ENCODE measurements at places on chromosomes 7 and 10.
A peak's percentile ranks its signal among the peaks of the same experiment; 100 is the strongest.

DNA sequence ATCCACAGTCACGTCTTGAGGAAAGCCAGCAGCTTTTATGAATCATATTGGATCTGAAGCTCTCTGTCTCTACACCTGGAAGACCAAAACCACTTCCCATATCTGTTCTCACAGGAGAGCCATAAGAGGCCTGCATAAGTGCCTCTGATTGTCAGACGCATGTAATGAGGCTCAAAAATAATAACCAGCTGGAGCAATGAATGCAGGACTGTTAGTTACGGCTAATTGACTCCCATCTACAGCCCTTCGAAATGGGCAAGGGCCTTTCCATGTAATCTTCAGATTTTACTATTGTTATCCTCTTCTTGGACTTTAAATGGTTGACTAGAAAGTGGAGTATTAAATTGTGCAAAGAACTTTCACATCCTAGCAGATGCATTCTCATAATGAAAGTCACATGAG, 4.4 kb upstream of the SEMA3C start:
- DNase-seq: no peak

GRCh38 chr10:12564173-12564572, 214.8 kb downstream of the CAMK1D start:
- no peak for DNase-seq

GRCh38 chr7:36273836-36274235, 115.8 kb upstream of the ANLN start:
- DNase-seq: no peak

- DNase-seq: no peak
Measured at GRCh38 chr10:88415533-88416130, 167.5 kb downstream of the RNLS start.

DNA sequence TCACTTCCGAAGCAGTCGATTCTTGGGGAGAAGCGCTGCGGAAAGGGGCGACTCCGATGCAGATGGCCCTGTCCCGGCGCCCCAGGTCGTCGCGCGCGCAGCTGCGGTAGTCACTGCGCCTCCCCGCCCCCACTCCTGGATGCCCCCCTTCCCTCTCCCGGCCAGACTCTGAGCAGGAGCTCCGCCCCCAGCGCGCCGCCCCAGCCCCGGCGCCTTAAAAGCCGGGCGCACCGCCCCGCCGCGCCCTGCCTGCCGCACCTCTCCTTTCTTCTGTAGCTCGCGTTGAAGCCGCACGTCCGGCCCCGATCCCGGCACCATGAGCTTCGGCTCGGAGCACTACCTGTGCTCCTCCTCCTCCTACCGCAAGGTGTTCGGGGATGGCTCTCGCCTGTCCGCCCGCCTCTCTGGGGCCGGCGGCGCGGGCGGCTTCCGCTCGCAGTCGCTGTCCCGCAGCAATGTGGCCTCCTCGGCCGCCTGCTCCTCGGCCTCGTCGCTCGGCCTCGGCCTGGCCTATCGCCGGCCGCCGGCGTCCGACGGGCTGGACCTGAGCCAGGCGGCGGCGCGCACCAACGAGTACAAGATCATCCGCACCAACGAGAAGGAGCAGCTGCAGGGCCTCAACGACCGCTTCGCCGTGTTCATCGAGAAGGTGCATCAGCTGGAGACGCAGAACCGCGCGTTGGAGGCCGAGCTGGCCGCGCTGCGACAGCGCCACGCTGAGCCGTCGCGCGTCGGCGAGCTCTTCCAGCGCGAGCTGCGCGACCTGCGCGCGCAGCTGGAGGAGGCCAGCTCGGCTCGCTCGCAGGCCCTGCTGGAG, at the start of gene INA:
Gene INA, plus strand, starts transcription at position 243 of the 817 bp plus-strand sequence. Its CDS starts 74 bp downstream, at position 317.
- DNase-seq: peak; percentile 10

DNA sequence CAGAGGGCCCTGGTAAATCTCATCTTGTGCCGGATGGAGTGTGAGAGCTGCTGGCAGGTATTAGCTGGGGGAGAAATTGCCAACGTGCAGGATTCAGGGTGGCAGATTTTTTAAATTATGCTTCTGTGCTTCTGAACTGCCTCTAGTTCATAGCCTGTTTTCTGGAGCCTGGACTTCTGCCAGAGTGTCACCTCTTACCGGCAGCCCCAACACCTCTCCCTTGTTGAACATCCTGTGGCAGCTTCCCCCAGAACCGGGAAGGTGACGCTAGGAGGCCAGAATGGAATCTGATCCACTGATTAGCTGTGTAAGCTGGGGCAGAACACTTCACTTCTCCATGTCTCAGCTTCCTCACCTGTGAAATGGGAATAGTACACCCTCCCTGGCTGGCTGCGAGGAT, 5.1 kb downstream of the VWA2 start:
- no peak for DNase-seq

DNA sequence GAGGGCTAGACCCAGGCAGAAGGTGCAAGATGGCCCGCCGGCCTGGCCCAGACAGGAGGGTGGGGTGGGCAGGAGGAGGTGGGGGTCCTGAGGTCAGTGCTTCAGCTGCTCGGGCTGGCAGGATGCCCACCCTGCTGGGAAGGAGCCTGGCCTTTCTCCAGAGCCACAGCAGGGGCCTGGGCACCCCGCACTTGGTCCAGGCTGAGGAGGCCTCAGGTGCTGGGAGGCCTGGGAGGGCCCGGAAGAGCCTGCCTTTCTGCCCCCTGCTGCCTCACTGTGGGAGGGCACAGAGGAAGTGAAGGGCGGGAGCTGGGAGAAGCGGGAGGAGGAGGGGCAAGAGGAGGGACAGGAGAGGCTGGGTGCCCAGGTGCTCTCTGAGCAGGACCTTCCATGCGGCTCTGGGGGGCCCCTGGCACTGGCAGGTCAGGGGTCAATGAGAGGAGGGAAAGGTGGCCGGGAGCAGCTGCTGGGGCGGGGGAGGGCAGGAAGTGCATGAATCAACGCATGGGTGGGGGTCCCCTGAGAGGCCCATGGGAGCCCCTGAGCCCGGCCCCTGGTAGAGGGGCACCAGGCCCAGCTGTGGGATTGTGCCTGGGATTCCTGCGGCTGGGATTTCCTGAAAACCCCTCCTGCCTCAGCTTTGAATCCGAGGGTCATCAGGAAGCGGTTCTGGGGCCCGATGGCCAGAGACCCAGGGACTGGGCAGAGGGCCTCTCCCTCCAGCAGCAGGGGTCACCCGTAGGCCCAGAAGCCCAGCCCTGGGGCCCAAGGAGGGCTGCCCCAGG, 49.9 kb downstream of the PWWP2B start:
- DNase-seq: peak; percentile 76

GRCh38 chr7:148385009-148385682, 205.4 kb upstream of the C7orf33 start:
- no peak for DNase-seq

GRCh38 chr7:567305-567883, 47.7 kb upstream of the PDGFA start:
- no peak for DNase-seq

DNA sequence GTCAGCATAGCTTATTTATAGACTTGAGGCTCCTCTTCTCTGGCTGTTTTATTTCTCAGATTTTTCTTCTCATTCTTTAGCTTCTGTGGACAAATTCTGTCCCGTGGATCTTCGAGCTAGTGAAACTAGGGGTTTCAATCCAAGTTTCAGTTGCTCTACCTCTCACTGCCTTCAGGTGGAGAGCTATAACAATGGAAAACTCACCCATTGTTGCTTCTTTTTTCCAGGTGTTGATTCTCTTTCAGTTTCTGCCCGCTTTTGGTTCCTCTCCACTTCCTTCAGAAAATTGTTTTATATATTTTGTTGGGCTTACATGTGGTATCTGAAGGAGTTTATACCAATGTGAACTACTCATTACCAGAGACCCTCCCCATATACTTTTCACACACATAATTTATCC, 266.1 kb downstream of the TCF7L2 start:
- no peak for DNase-seq

DNA sequence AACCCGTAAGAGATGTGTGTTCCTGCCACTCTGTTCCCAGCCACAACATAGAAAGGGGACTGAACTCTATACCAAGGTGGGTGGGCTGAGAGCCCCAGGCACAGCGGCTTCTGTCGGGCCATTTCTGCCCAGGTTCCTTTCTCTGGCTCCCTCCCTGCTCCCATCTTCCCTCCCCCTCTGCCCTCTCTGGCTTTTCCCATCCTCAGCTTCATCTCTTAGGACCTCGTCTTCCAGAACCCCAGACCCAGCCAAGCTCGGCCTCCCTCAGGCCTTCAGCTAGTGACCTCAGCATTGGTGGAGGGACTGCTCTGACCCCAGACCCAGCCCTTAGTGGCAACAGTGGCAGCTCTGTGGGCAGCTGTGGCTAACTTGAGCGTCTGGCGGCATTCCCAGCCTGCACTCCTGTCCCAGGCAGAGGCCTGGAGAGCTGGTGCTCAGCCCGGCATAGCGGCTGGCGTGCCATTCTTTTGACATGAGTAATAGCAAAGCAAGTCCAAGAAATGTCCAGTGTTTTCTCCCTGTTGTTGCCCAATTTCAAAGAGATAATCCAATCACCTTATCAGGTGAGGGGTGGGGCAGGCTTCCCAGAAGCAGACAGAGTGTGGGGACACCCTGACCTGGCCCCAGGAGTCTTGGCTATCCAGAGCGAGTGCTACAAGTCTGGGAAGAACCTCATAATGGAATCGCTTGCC, 15.9 kb downstream of the PTPRE start:
- DNase-seq: no peak

DNA sequence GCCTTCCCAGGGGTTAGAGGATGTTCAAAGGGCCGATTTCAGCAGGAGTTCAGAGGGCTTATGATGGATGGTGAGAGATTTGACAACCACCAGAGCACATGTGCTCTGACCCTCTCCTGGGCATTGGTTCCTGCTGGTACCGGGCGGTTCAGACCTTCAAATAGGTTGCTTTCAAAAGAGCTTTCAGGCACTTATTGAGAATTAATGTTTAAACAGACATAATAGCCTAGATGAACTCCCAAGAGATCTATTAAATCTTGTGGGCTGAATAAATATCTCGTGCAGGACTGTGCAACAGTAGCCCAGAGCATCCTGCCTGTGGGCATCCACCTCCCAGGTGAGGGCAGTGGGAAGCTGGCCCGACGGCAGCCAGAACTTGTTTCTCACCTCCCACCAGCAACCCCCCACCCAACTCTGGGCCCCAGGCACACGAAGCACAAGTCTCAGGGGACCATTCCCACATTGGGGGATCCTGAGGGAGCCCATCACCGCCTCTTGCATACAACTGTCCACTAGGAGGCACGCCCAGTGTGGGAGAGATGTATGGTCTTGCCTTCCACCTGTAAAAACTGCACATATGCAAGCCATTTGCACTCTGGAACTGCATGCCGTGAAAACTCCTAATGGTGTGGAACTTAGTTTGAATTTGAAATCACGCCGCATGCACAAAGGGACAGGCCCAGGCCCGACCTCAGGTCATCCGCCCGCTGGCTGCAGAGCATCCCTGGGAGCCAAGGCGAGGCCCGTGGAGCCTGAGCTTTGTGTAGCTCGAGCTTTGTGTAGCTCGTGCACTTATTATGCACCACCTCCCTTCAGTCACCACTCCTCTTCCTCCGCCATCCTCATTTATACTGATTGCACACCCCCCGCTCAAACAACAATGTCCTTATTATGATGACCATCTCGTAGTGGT, 147.8 kb downstream of the ADCY1 start:
- DNase-seq: no peak

GRCh38 chr10:95782318-95782717, 26.4 kb downstream of the ENTPD1 start:
- no peak for DNase-seq

DNA sequence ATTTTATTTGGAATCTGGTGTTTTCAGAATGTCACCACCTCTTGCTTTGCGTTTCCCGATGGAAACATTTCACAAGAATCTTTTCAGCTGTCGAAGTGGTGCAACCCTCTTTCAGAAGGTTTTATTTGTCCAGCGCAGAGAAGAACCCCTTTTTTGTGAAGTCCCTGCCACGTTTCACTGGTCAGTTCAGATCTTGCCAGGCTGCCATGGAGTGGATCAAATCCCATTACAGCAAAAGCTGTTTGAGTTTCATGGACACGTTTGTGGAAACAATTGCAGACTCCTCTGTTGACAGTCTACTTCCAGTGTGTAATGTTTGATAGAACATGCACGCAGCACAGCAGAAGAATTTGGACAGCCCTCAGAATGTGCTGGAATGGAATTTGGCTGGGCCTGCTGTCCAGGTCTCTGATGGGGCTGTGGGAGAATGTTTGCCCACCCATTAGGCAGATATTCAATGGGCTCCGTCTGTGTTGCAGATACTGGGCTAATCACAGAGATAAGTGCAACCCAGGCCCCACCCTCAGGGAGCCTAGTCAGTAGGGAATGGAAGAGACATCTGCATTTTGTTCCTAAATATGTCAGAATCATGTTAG, 143.2 kb downstream of the GRK5 start:
- DNase-seq: no peak

DNA sequence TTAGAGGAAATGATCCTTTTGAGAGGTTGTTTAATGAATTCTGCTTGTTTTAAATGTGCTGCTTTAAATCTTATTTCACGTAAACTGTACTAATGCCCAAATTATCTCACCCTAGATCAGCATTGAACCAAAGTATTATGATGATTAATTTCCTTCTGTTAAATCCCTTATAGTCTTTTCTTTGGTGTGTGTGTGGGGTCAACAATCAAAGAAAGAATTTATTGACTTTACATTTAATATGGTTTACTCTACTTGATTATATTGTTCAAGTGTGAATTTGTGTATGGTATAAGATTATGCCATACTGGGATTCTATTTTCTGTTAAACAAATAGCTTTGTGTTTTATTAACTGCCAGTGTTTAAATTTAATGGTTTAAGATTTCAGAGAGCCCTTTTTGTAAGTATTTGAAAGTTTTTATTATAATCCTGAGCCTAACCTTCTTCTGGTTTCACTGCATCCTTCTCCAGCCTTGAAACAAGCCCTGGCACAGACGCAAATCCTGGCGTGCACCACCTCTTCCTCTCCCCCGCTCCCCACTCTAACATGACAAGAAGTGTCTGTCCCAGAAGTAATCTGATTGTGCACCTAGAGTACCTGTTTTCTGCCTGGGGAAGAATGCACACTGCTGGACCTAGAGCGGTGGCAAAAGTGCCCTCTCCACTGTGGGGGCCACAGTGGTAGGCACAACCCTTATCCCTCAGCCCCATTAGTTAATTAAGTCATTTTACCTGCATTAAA, 70.6 kb downstream of the KAT6B start:
- DNase-seq: no peak

GRCh38 chr10:132934953-132935352, 7.4 kb downstream of the CFAP46 start:
- no peak for DNase-seq

GRCh38 chr10:78381107-78381506, 347.4 kb downstream of the RPS24 start:
- no peak for DNase-seq

- DNase-seq: no peak
Measured at GRCh38 chr7:7720193-7720592, 1.8 kb upstream of the RPA3 start.

GRCh38 chr10:124636271-124636995, 107.7 kb downstream of the FAM53B start:
- peak; percentile 37 for DNase-seq

- peak; percentile 26 for DNase-seq
Measured at GRCh38 chr7:22452142-22452959, 47.6 kb downstream of the STEAP1B start.

GRCh38 chr7:108653526-108653925, 83.9 kb downstream of the DNAJB9 start:
- no peak for DNase-seq

- no peak for DNase-seq
Measured at GRCh38 chr7:132635127-132635526, 58.9 kb upstream of the PLXNA4 start.
